ENCODE measurements at places on chromosomes 1 and 21. TPM values are rescaled to one million over a fixed set of nuclear protein-coding genes. Genes with fewer than 3 reads are reported as not detected.

SYTL1 gene
- under 0.01 TPM for total RNA-seq

MSH4 gene
- 0.66 TPM for total RNA-seq

HPDL gene
- total RNA-seq, result 0.17 TPM

DNA sequence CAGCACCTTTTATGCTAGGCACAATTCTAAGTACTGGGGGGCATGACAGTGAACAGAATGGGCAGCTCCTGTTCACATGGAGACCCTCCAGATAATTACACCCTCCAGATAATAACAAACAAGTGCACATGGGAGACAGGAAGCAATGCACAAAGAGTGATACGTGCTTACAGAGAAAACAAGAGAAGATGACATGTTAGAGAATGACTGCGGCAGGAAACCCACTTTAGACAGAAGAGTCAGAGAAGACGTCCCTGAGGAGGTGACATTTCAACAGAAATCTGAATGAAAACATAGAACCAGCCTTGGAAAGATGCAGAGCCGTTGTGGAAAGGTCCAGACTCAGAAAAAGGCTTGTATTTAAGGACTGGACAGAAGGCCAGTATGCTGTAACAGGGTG, 54.7 kb upstream of the ARTN start:
- no peak for DNase-seq

- DNase-seq, result no peak
Observed at GRCh38 chr1:12599657-12600056, 18.4 kb downstream of the DHRS3 start.

DNA sequence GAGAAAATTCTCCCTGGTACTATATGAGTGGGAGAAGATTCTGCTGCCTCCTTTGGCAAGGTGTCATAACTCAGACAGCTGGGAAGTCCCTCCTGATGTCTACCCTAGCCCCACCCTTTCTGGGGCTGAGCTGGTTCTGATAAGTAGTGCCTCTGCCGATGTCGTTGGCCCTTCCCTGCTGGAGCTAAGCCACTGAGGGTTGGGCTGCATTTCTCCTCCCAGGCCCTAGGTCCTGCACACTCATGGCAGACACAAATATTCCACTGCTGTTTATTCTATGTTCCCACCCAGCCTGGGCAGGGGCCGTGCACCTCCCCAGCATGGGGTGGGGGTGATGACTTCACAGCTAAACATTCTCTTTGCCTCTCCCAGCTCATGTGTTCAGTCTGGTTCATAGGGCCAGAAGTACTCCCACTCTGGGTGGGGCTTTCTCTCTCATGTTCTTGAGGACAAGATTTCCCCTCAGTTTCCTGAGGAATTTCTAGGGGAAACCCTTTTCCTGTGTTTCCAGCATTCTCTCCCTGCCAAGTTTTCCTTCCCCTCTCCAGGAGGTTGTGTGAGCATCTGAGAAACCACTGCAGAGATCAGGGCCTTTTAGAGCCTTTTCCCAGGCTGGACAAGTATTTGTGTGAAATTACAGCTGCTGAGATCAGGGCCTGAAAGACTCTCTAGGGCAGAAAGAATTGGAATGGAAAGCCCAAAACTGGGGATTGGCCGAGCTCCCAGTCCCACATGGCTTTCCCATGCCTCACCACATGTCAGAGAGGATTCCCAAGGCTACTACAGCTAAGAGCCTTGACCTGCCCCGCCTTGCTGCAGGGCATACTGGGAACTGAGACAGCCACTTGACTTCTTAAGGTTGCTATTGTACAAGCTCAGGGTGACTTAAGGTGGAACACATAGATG, 66.2 kb downstream of the ATP2B4 start:
- peak; percentile 96 for DNase-seq

Measured in fibroblast of lung (primary cell).